ENCODE measurements at places on chromosomes 12 and 14. TPM values are rescaled to one million over a fixed set of nuclear protein-coding genes. Genes with fewer than 3 reads are reported as not detected.

- no peaks in the 10 kb centered on the region for H3K27me3 ChIP-seq
- peak overlapping the region; percentile 5 for H3K4me3 ChIP-seq
- no peaks in the 10 kb centered on the region for H3K4me1 ChIP-seq
- peak; percentile 70 for DNase-seq
- H3K36me3 ChIP-seq = peaks cover 10% of the 10 kb centered on the region
- H3K27ac ChIP-seq = no peak overlapping the region
These were observed 19.6 kb upstream of the GALNT8 start for GRCh38 chr12:4700621-4701026.

DNA sequence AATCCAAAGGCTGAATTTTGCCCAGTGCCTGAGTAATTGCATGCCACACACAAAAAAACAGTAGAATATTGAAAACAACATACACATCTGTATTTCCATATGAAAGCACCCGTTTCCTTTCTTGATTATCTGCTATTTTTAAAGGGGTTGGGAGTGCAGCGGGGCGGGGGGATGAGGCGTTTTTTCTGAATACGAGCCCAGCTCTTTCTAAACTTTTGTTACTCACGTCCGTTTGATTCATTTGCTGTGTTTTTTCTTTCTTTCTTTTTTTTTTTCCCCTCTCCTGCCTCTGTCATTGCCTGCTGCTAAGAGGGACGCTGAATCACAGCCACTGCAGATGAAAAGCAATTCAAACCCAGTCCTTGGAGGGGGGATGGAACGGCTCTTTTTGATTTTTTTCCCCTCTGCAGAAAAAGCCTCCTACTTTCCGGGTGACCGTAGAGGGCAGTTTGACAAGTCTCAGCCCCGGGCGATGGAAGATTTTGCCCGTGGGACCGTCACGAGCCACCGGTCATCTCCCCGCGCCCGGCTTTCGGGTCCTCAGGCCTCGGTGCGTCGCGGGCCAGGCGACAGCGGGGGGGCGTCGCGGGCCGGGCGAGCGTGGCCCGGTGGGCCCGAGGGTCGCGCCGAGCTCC, 572 bp upstream of the RASSF8 start:
- peak overlapping the region; percentile 97 for H3K27ac ChIP-seq
- H3K4me3 ChIP-seq = peak overlapping the region; percentile 92
- no peaks in the 10 kb centered on the region for H3K27me3 ChIP-seq

- H3K4me1 ChIP-seq = peaks cover 14% of the 10 kb centered on the region
- H3K36me3 ChIP-seq = no peaks in the 10 kb centered on the region
- no peak overlapping the region for H3K27ac ChIP-seq
- peak overlapping the region; percentile 48 for H3K4me3 ChIP-seq
- DNase-seq = no peak
These were observed 333 bp upstream of the KCNA1 start for GRCh38 chr12:4909410-4909733.

Gene MYH7
- total RNA-seq = not detected

Gene FAIM2
- 68.6 TPM for total RNA-seq
